ENCODE measurements at places on chromosomes 3 and 15.

DNA sequence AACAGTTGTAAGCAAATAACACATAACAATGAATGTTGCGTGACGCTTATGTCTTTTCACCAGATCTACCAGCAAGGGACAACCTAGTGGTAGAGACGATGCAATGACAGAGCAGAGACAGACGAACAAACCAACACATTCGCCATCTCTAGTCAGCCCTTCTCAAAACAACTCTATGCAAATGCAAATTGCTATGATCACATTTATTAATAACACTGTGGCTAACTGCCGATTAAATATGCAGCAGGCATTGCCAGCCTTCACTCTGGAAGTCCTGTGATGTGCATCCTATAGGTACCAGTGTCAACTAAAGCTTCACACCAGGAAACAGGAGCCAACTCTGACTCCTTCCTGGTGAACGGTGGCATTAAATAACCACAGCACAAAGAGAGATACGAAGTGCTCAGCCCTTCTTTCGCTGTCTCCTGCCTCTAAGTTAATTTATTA lies 94.2 kb downstream of the FOXP1 start:
- DNase-seq = no peak

- no peak for DNase-seq
These were observed 14.6 kb upstream of the MECOM start for GRCh38 chr3:169678122-169678521.

DNA sequence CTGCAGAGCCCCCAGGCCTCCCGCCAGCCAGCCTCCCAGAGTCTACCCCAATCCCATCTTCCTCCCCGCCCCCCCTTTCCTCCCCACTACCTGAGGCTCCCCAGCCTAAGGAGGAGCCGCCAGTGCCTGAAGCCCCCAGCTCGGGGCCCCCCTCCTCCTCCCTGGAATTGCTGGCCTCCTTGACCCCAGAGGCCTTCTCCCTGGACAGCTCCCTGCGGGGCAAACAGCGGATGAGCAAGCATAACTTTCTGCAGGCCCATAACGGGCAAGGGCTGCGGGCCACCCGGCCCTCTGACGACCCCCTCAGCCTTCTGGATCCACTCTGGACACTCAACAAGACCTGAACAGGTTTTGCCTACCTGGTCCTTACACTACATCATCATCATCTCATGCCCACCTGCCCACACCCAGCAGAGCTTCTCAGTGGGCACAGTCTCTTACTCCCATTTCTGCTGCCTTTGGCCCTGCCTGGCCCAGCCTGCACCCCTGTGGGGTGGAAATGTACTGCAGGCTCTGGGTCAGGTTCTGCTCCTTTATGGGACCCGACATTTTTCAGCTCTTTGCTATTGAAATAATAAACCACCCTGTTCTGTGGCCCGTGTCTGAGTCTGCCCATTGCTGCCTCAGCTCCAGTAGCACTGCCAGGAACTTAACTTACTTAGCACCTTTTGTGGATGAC lies 32.2 kb downstream of the PTPN23 start:
- DNase-seq = no peak

GRCh38 chr15:60379525-60380274 lies 18.1 kb downstream of the ANXA2 start:
- DNase-seq = no peak

DNA sequence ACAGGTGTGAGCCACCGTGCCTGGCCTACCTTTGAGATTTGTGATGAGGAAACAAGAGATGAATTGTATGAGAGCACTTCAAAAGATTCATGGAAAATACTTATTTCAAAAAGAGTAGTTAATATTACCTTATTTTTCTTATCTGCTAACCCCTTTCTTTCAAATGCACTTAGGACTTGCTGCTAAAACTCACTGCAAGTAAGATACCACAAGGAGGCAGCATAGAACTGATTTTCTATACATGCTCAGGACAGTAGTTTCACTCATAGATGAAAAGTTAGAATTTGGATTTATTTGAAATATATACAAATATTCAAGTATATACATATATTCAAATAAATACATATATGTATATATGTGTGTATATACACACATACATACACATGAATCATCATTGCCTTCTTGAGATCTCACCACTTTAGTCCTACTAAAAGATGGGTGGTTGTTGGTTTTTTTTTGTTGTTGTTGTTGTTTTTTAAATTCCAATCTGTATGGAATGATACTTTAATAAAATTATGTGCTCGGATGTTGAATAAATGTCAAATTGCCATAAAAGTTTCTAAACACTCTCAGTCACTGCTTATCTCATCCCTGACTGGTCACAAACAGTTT lies 2.4 kb downstream of the CCNDBP1 start:
- no peak for DNase-seq

DNA sequence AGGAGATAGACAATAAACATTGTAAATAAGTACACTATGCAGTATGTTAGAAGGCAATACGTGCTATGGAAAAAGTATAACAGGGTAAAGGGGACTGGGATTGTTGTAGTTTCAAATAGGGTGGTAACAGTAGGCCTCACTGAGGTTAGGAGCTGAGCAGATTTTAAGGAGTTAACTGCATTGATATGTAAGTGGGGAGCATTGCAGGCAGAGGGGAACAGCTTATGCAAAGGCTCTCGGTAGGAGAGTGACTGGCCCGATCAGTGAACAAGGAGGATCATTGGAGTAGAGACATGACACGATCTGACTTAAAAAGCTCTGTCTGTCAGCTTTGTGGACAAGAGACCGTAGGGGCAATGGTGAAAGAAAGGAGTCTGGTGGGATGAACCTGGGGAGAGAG lies 46.8 kb downstream of the PCCB start:
- DNase-seq = no peak

- no peak for DNase-seq
These were observed 35.5 kb upstream of the CHMP2B start for GRCh38 chr3:87191641-87192040.

DNA sequence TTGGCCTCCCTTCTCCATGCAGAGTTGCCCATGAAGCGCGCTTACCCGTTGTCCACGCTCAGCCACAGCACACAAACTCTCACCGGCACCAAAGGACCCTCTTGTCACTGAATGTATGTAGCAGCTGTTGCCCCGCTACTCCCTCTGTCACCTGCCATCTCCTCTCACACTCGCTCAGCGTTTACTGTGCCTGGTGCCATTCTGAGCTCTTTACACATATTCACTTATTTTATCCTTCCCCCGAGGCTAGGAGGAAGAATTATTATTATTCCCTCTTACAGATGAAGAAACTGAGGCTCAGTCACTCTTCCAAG lies 41.7 kb upstream of the PRR23E start:
- DNase-seq = no peak

GRCh38 chr3:109874896-109875708 lies 537.8 kb upstream of the DPPA4 start:
- no peak for DNase-seq

DNA sequence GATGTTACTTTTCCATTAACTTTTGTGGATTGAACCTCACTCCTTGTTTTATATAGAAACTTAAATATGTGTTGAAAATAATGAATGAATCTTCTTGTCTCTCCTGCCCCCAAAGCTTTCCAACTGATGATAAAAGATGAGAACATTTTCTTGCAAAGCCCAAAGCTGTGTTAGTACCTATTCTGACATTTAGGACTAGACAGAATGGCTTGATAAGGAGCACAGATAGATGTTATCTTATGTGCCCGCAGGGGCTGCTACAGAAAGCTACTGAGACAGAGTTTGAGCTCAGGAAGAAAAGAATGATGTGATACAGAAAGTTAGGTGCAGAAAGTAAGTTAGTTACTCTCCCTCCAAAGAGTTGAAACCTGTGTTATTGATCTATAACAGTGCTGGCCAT lies 109.4 kb upstream of the ATP11B start:
- no peak for DNase-seq

GRCh38 chr3:25585361-25586166 lies 79.1 kb downstream of the TOP2B start:
- no peak for DNase-seq

All from activated T-helper 1 cell treated with anti-CD3 and anti-CD28 coated beads, Interleukin-2, amount 50 U/mL, for 16 hours (primary cell).